ENCODE measurements at places on chromosomes 13 and 19.
A peak's percentile ranks its signal among the peaks of the same experiment; 100 is the strongest.

GRCh38 chr19:2922987-2923386, 21.8 kb downstream of the ZNF77 start:
- DNase-seq = no peak

DNA sequence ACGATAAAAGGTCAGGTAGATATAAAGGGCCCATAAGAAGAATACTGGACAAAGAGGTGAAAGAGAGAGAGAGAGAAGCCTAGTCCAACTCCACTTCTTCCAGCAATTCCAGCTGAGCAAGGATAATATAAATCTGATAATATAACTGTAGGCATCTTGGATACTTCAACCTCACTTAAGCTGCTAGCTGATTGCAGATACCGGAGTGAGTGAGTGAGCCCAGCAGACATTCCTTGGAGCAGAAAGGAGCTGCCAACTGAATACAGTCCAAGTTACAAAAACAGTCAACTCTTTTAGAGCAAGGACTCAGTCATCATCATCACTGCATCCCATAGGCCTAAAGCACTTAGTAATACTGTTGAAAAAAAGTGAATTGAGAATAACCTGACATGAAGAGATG, 387.6 kb downstream of the SLITRK6 start:
- no peak for DNase-seq

GRCh38 chr13:101474419-101474957, 22.0 kb downstream of the ITGBL1 start:
- DNase-seq = no peak

GRCh38 chr13:102845289-102845629, 573 bp upstream of the ERCC5 start:
- DNase-seq = no peak

DNA sequence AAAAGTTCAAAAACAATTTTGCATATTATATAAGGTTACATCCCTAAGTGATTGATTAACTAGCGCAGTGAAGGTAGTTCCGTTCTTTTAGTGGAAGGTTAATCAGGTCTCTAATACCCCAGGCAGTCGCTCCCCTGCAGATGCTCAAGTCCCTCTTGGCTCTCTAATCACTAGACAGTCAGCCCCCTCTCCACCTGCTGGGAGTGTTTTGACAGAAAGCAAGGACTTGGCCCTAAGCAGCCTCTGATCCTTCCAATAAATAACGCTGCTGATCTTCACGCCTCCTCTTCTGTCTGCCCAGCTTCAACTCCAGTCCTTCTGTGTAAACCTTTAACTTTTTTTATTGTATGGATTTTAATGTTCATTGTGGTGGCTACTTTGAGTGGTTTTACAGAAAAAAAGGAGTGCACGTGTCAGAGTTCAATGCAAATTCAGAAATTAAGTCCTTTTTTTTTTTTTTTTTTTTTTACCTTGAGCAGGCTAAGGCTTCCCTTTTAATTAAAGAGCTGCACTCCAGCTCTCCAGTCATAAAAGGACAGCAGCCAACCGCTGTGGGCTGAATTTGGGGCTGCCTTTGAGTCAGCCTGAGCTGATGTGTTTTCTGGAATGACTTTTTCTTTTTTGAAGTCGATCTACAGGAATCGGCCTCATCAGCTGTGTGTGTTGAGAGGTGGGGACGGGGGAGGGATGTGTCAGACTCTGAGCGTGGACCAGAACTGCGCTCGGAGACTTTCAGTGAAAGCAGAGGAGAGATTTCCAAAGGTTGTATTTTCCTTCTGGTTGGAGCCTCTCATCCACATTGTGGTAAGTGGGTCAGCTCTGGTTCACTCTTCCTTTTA, 33.8 kb upstream of the MYO16 start:
- DNase-seq = peak; percentile 50

GRCh38 chr19:5149932-5150901, 181.3 kb downstream of the KDM4B start:
- no peak for DNase-seq

GRCh38 chr19:42191855-42192254, 25.6 kb downstream of the DEDD2 start:
- peak; percentile 40 for DNase-seq
